ENCODE measurements at places on chromosomes 12 and 14.

GRCh38 chr12:4031703-4032291 lies 158.6 kb upstream of the PARP11 start:
- DNase-seq: no peak

DNA sequence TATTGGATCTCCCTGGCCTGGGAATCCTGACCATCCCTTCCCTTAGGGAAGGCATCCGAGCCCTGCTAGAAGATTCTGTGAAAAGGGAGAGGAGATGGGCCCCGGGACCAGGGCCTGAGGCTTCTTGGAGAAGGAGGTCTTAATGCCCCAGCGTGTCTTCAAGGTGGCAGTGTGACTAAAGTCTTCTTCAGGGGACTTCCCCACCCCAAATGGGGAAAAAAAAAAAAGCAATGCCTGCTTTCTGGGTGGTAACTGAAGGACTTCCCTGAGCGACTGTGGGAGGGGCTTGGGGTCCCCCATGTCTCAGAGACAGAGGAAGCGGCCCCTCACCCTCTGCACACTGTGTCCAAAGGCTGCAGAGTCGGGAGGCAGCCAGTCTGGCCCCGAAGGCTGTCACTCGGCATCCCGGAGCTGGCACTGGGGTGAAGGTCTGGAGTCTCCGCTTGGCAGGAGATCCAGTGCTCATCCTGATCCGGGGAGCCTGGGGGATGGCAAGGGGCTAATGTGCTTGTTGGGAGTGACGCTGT lies 7.8 kb upstream of the PGF start:
- no peak for DNase-seq

DNA sequence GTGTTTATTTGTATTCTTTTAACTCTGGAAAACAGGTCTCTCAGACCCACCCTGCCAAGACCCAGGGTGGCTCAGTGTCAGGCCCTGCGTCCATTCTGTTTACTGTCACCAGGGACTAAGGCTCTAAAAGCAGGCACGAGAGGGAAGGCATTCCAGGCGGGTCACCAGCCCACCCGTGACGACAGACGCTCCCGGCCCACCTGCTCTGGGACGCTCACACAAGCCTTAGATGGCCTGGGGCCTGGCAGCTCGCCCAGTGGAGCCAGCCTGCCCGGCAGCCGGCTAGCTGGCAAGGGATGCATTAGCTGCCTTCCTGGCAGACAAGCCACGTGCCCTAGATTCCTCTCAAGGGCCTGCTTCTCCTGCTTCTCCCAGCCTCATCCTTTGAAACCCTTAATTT lies 9.2 kb upstream of the NUAK1 start:
- DNase-seq: peak; percentile 92

DNA sequence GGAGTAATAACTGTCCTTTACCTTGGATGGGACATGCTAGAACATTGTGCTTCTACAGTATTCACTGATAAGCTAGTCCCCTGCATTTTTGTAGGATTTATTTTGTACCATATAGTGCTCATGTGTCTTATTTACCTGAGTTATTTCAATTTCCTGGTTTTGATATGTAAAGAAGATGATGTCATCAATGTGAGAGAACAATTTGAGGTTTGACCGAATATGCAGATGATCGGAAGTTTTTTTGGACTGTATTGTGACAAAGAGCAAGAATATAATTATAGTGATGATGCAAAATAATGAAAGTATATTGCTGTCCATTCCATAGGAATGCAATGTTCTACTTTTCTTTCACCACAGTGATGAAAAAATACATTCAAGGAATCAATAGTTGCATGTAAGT lies 114.8 kb downstream of the RERGL start:
- DNase-seq: no peak

DNA sequence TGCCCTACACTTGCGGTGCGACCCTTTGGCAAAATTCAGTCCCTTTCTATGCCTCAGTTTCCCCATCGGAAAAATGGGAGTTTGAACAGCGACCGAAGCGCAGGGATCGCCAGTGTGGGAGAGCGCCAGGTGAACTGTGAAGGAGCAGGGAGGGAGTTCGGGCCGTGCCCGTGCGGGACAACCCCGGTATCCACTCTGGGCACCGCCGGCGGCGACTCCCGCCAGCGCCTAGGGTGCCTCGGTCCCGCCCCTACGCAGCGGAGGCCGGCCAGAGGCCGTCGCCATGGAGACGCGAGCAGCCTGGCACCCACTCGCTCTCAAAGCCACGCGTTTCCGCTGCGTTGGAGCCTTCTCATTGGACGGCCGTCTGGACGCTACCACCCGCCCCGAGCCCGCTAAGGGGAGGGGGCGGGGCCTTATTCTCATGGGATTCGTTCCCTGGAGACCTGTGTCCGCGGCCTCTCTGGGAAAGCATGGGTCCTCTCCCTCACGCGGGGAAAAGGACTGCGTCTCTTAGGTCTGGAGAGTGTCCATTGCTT lies 729 bp upstream of the MLEC start:
- peak; percentile 99 for DNase-seq

GRCh38 chr14:81401420-81402122 lies 1.4 kb upstream of the STON2 start:
- no peak for DNase-seq

DNA sequence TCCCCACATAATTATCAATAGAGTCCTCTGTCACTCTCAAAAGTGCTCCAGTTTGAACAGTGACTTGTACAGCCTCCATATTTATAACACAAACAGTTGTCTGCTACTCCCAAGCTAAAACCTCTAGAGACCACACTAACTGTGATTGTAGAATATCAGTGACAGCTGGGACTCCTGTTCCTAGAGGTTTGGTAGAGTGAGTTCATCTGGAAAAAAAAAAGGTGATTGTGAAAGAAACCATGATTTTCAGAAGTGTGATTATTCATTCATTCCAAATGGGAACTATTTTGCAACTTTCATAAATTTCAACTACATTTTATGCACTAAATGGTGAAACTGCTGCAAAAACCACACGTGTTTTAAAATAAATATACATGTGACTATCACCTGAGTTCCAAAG lies 128.0 kb upstream of the PLXNC1 start:
- DNase-seq: no peak

DNA sequence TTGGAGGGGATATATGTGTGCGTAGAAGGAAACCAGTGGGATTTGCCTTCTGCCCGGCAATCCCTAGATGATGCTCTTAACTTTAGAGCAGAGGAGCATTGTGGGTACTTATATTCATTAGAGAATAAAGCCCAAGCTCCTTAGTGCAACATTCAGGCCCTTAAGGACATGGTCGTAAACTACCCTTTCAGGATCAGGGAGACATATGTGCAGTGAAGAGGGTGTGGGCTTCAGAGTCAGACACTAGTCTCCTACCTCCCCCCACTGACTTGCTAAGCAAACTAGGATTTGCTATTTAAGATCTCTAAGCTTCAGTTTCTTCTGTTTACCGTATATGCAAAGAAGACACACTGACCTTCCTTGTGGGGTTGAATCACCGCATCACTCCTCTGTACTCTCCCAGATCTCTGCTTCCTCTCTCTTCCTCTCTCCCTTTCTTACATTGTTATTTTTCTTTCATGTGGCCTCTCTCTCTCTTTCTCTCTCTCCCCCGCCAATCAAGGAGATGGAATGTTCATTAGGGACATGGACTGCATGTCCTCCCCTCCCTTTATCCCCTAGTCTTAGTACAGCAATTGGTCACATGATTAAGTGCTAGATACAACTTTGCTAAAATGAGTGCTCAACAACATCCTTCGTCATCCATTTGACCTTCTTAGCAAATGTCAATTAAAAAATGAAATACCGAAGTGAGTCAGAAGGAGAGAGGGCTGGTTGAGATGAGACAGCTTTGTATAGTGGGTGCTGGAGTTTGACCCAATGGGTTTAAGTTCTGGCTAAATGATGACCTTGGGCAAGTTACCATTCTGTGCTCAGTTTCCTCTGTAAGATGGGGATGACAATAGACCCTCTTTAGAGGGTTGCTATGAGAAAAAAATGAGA lies 91.7 kb downstream of the TMX1 start:
- no peak for DNase-seq

- no peak for DNase-seq
Measured at GRCh38 chr12:11927286-11927935, 143.3 kb upstream of the BCL2L14 start.

DNA sequence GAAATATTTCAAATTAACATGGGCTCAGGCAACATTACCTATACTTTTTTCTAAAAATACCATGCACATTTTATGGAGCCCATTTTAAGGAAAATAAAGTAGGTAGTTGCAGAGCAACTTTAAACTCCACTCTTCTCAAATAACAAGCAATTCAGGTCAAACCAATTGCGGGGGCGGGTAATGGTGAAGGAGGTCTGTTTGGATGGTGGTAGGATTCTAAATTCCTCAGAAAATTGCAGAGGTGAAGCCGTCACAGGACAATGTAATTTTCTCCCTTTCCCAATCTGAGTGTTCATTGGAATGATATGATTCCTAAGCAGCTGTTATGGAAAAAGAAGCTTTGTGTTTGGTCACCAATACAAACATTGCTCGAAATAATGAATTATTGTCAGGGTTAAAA lies 11.6 kb downstream of the PKP2 start:
- DNase-seq: no peak

- peak; percentile 67 for DNase-seq
Measured at GRCh38 chr14:61537563-61538463, 157.5 kb upstream of the HIF1A start.

GRCh38 chr12:105084251-105085250 lies at the start of gene ALDH1L2:
Gene ALDH1L2 (minus strand): TSS chr12:105084458. CDS start chr12:105084436, 22 bp downstream.
- DNase-seq: no peak

All from NCI-H1105 (cell line).